ENCODE measurements at places on chromosomes 3 and 15.

DNA sequence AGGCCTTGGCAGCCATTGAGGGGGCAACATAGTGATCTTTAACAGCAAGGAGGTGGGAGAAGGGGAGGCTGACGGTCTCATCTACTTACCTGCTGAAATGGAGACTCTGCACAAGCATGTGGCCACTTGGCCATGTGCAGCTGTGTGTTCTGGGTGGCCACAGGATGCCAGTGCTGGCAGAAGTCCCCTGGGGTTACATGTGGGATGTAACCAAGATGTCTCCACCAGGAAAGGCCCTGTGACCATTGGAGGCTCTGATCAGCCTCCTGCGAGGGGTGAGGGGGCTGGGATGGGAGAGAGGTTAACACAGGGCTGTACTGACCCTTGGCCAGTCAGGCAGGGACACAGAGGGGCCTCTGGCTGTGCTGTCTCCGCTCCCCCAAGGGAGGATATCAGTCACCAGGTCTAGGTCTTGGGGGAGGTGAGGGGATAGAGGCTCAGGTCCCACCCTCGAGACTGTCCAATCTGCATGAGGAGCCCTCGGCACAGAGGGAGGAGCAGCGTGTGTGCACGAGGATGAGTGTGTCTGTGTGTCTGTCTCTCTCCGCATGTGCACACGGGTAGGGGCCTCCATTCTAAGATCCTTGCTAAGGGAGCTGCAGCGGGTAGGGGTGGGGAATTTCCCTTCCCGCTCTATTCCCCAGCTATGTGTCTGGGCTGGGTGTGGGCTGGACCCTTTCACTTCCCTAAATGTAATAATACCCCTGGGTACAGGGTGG lies 19.5 kb downstream of the PRKCD start:
- DNase-seq: no peak

- no peak for DNase-seq
These were observed 71.4 kb upstream of the PLCL2 start for GRCh38 chr3:16813336-16813735.

DNA sequence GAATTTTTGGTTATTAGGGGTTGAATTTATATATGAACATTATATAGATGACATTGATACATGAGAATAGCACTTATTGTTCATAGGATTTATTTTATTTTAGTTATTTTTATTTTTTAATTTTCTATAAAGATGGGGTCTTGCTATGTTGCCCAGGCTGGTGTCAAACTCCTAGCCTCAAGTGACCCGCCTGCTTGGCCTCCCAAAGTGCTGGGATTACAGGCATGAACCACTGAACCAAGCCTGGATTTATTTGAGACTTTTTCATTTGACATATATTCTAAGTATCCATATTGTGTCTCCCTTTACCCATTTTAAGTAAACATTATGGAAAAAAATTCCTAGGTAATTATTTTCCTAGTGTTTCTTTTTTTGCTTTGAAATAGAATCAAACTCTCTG lies 12.5 kb downstream of the PAQR9 start:
- DNase-seq: no peak

- no peak for DNase-seq
These were observed 70.1 kb downstream of the CCK start for GRCh38 chr3:42195879-42196330.

DNA sequence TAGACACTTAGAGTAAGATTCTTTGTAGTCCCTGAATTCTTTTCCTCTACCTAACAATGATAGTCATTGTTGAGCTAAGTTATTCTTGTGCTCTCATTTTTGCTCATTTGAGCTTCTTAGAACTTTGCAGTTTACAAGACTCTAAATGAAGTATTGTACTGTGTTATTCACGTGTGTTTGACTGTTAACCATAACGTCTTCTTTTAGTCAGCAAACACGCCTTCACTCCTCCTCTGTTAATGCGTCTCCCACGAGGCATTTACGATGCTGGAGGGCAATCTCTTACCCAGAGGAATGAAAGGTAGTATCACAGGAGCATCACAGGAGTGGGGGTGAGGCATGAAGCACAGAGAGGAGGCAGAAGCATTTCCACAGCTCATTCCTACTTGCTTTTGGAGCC lies 14.8 kb upstream of the P2RY14 start:
- no peak for DNase-seq

- no peak for DNase-seq
These were observed 32.9 kb downstream of the SEMA6D start for GRCh38 chr15:47750030-47750739.
